ENCODE measurements at places on chromosomes 5 and 9.
A peak's percentile ranks its signal among the peaks of the same experiment; 100 is the strongest.

- DNase-seq = no peak
Observed at GRCh38 chr5:37417347-37417746, 38.2 kb downstream of the WDR70 start.

DNA sequence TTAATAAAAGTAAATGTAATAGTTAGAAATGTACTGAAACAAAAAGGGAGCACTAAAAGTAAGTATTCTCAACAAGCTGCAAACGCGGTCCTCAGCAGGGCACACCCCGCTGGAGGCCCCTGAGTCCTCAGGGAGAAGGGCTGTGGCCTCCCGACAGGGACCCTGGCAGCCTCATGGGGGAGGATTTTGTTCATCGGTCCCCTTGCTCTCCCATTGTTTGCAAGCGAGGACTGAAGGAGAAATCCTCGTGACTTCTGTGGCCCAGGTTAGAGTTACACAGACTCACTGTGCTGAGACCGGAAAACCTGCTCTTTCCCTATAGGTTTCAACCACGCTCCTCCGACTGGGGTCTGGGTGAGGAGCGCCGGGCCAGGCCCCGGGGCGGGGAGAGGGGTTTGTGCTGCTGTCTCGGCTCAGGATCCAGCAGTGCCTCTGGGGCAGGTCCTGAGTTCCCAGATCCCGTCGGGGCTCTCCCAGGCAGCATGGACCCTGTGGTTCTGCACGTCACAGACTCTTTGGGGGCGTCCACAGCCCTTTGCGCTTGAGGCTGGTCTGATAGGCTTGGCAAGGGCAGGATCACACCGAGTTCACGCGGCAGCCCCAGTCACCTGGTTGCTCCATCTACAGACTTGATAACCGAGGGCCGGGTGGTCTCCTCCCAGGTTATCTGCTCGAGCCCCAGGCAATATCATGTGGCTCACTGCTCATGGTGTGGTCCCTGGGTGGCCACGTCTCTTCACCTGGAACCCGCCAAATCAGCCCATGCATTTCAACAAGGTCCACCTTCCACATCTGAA lies 38.8 kb downstream of the MRPL36 start:
- DNase-seq = no peak

GRCh38 chr5:25029004-25029403 lies 384.2 kb upstream of the CDH10 start:
- DNase-seq = no peak

GRCh38 chr5:110351430-110351829 lies 375.0 kb downstream of the TMEM232 start:
- DNase-seq = peak; percentile 83

DNA sequence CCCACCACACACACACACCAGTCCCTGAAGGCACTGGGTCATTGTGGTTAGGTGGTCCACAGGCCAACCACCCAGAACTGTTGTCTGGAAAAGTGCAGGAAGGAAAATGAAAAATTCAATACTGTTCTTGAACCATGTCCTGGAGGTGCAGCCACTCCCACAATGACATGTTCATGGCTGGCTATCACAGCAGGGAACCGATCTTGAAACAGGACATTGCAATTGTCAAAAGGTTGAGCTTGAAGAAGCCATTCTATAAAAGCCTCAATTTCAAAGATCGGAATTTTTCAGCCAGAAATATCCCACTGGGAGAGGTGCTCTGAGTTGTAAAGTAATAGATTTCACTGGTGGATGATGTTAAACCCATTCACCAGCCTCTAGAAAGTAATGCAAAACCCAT lies 218.2 kb downstream of the GNA14 start:
- no peak for DNase-seq

GRCh38 chr9:137174722-137175293 lies 3.0 kb upstream of the TMEM210 start:
- DNase-seq = no peak

DNA sequence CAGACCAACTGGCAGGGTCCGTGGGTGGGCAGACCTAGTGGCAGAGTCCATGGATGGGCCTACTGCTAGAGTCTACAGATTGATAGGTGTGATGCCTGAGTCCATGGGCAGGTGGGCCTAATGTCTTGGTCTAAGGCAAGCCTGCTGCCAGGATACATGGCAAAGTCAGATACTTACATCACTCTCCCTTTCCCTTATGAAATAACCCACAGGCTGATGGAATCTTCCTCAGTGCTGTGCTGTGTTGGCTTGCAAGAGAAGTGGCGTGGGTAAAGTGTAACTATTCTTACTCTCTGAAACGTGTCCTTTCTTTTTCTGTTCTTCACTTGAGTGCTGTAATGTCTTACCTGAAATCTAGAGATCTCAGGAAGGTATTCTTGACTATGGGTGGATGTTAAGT lies 67.3 kb upstream of the ADRB2 start:
- no peak for DNase-seq

GRCh38 chr5:16934123-16934522 lies 2.0 kb downstream of the MYO10 start:
- DNase-seq = peak; percentile 79

- no peak for DNase-seq
Observed at GRCh38 chr9:18159254-18159653, 314.7 kb upstream of the ADAMTSL1 start.

DNA sequence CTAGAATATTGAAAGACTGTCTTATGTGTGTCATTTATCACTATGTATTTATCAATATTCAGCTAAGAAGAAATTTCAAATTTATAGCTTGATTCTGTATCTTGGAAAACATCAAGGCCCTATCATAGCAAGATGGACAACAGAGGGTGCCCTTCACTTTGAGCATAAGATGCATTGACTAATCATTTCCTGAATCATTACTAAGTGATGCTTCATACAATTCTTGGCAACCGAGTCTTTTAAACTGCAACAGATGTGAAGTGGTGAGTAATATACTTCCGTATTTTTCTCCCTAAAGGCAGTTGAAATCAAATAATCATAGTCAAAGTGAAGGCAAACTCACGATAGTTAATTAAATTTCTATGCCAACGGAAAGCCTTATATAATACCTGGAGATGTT lies 318.6 kb upstream of the RGMB start:
- peak; percentile 96 for DNase-seq

DNA sequence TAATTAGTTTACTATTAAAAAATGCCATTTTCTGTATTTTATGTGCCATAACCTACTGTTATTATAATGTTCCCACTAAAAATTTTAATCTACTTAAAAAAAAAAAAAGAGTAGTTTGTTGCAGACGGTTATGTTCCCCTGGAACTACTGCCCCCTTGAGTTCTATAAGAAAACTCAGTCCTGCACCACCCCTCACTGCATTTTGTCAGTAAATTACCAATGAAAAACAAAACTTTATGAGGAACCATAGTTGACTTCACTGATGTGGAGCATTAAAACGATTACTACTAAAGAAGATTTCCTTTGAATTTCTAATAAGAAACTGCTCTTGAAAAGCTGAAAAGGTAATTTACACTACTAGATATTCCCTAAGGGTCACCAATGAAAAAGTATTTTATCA lies 288.7 kb downstream of the FBXL17 start:
- DNase-seq = peak; percentile 43

- DNase-seq = no peak
Observed at GRCh38 chr9:88312045-88312444, 76.2 kb upstream of the SPIN1 start.

DNA sequence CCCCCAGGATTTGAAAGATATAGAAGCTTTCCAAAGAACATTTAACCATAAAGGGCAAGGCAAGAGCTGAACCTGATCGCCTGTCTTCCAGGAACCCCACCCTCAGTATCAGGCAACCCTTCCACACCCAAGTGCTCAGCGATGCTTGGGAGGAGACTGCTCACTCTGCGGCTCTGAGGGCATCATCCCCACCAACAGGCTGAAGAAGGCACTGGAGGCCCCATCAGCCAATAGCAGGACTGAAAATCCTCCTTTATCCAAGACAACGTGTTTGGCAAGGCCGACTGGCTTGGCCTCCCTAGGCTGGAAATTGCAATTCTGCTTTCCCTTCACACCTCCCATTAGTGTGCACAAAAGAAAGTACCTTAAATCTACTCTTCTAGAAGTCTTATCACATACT lies 1.4 kb upstream of the PPP2CA start:
- peak; percentile 14 for DNase-seq

GRCh38 chr5:125685771-125686170 lies 737.4 kb upstream of the GRAMD2B start:
- peak; percentile 24 for DNase-seq

DNA sequence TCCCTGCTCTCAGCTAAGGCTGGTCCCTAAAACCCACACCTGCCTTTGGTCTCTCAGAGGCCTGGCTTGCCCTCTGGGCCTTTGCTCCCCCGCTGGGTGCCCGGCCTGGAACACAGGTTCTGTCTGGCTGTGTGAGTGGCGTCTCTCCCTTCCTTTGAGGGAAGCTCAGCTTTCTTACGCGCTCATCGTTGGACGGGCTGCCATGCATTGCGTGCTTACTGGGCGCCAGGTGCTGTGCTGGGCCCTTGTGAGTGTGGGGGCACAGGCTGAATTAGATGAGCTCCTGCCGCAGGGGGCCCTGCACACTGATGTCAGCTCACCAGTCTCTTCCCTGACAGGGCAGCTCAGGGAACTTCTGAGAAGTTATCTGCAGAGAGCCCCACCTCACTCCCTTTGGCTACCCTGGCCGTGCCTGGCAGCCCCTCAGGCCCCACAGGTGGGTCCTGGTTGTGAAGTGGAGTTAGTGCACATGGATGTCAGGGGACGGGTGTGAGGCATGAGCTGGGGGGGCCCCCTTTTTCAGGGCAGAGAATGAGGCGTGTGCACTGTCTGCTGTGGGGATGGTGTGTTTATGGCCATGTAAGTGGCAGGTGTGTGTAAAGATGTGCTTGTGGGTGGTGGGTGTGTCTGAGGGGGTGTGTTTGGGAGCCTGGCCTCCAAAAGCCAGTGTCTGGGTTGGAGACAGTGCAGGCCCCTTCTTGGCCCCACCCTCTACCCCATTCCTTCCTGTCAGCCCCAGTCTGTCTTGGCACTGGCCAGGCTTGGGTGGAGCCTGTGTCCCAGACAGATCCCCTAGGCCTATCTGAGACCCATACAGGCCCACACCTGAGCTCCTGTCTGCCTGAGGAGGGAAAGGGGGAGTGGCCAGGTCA lies 7.5 kb upstream of the RMND5B start:
- no peak for DNase-seq

DNA sequence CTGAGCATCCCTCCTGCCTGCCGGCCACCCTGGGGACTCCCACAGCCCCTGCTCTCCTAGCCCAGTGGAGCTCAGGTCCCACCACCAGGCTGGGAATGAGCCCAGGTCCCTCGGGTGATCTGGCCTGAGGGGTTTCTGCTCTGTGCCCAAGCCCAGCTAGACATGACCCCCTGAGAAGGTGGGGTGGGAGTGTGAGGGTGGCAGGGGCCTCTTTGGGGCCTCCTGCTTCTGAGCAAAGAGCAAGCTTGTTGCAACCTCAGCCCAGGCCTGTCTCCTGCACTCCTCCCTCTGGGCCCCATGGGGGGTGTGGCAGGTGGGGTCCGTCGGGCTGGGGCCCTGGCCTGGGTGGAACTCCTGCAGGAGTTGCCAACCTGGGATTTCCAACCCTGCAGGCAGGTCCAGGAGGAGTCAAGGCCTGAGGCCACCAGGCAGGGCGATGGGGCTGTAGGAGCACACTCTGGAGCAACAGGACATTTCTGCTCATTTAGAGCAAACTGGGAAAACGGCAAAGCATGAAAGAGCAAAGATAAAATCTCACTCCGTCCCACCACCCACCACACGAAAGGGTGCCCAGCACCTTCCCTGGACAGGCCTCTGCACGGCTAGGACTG lies 11.4 kb upstream of the NRARP start:
- no peak for DNase-seq

DNA sequence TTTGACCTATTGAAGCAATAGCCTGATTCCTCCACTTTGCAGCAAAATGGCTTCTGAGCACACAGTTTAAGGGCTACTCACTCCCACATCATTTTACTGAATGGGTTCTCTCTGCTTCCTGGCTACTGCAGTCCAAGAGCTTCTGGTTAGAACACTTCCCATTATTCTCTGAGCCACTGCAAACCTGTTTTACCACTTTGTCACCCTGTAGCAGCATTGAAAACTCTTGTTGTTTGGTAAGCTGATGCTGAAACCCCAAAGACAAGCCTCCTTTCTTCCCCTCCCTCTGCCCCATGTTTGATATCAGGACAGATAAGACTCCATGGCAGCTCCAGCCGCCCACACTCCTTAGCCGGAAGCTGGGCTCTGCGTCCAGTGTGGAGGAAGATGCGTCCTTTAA lies 84.4 kb upstream of the RARS1 start:
- no peak for DNase-seq
